Dorsolateral prefrontal cortex (tissue), 122 donors: ENCODE measurements at places on chromosomes 1 and 21.

DNA sequence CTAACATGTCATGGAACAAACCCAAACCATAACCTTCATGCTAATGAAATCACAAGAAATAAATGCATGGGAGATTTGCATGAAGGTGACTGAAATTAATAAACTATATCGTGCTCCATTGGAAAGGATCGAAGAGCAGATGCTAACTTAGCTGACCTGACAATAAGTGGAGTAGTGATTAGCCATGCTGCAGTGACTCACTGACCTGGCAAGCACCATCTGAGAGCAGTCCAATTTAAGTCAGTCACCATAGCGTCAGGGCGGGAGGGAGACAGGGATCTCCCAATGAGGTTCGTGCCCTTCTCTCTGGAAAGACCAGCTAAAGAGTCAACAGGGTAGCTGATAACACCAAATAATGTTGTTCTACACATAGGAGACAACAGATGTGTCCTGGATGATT is 21.5 kb downstream of the OLIG2 start:
- DNase-seq, result no peak

DNA sequence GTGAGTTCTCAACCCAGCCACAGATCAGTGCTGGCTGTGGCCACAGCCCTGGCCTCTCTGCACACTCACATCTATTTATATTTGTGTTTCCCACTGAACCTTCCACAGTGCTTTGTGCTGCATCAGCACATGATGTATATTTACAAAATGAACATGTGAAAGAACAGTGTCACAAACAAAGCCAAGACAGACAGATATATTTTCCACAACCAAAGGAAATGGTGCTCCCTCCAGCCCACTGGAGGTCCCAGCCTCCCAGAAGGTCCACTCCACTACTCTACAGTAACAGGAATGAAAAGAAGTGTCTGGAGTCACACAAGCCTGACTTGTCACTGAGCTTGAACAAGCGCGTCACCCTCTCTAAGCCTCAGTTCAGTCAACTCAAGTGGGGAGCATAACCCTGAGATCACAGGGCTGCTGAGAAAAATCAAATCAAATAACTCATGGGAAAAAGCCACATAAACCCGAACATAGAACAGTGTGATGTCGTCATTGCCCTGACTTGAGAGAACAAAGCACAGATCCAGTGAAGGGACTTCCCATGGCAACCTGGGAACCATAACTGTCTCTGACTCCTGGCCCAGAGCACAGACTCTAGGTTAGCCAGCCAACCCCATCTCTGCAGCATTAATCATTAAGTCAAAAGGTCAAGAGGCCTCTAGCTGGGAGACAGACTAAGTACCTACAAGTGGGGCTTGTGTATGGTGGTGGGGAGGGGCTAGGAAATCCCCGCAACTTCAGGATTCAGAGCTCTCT is 121.2 kb downstream of the TRABD2B start:
- DNase-seq, result no peak

GRCh38 chr1:178846306-178846705 is 24.6 kb downstream of the ANGPTL1 start:
- no peak for DNase-seq

GRCh38 chr1:158146739-158147138 is 34.0 kb upstream of the CD1D start:
- no peak for DNase-seq

GRCh38 chr1:91555821-91556531 is 55.3 kb downstream of the CDC7 start:
- no peak for DNase-seq

- no peak for DNase-seq
Observed at GRCh38 chr1:222331765-222332164, 216.1 kb downstream of the HHIPL2 start.

GRCh38 chr1:99814373-99814900 is 35.7 kb upstream of the AGL start:
- no peak for DNase-seq
